Activated naive CD8-positive, alpha-beta T cell treated with anti-CD3 and anti-CD28 coated beads, Interleukin-2, amount 10 ng/mL, durations not matched to agents 7 days and 5 days (primary cell): ENCODE measurements at places on chromosomes 11 and 22. TPM values are rescaled to one million over a fixed set of nuclear protein-coding genes. Genes with fewer than 3 reads are reported as not detected.

CASP4 gene
- 111 TPM for total RNA-seq

APOL4 gene
- 5.7 TPM for total RNA-seq

DNA sequence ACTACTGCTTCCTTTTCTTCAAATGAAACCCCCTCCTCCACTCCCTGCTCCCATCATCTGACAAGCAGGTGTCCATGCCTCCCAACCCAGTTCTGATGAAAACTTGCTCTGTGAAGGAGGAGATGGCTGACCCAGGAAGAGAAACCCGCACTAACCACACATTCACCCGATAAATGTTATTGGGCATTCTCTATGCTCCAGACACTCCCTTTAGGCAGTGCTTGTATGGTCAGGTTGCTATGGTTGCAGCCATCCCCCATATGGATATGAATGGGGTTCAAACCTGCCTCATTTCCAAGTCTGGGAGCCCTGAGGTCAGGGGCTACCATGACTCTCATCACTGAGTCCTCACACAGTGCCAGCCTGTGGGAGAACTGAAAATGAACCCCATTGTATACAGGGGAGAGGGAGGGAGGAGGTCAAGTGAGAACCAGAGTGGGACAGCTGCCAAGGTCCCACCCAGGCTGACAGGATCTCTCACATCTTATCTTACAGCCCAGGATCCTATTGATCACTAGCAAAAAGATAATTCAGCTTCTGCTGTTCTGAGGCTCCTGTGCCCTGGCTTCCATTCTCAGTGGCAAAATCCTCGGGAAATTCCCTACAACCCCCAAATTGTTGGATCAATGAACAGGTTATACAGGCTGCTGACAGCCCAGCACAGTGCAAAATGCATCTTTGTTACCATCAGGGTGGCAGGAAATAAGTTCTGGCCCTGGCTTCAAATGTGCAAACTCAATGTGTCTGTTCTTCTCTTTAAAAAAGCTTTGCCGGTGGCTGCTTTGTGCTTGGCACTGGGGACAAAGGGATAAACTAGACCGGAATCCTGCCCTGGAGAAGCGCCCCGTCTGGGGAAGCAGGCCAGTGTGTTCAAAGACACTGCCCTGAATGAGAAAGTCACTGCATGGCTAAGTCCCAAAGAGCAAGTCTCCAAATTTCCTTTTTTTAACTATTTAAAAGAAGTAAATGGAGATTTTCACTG, 22.7 kb upstream of the ACER3 start:
- no peak overlapping the region for H3K4me3 ChIP-seq
- H3K27me3 ChIP-seq = peaks cover 42% of the 10 kb centered on the region
- DNase-seq = no peak
- no peak overlapping the region for H3K27ac ChIP-seq
- H3K4me1 ChIP-seq = no peaks in the 10 kb centered on the region

GRCh38 chr11:64241241-64241490, 271 bp downstream of the FKBP2 start:
- H3K27me3 ChIP-seq = no peaks in the 10 kb centered on the region
- peaks cover 24% of the 10 kb centered on the region for H3K4me1 ChIP-seq
- DNase-seq = peak; percentile 100
- H3K36me3 ChIP-seq = peaks cover 18% of the 10 kb centered on the region
- H3K4me3 ChIP-seq = peak overlapping the region; percentile 96

DNA sequence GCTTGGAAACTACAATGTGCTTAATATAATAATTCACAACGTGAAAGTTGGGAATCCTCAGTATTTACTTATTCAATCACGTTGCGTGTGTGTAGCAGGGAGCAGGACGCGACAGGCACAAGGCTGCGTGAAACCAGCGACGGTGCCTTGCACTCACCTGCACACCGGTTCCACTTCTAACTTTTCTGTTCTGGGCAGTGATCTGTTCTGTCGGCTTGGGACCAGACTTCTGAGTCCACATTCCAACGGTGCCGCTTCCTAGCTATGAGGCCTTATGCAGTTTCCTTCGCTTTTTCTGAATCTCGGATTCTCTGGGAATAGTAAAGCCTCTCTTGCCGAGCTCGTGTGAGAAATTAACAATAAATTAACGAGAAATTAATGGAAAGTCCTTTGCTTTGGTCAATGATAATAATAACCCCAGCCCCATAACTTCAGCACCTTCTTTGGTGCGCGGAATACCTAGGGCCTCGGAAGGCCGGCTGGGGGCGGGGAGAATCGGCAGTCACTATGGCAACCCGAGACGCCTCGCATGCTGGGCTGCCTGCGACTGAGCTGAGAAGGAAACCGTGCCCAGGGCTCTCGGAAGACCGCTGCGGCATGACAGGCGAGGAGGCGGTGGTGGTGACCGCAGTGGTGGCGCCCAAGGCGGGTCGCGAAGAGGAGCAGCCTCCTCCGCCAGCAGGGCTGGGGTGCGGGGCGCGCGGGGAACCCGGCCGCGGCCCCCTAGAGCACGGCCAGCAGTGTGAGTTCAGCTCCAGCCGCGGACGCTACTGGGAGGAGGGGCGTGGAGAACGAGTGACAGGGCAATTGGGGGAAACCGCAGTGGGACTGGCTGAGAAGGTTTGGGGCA, at the start of gene C11orf97:
C11orf97 (plus strand) TSS at position 530 of the 850 bp plus-strand sequence; CDS start at position 598, 68 bp downstream.
- peak within 1 kb of the TSS; percentile 73 for H3K4me3 ChIP-seq
- peak; percentile 67 for DNase-seq
- no peak within 1 kb of the TSS for H3K27ac ChIP-seq

DNA sequence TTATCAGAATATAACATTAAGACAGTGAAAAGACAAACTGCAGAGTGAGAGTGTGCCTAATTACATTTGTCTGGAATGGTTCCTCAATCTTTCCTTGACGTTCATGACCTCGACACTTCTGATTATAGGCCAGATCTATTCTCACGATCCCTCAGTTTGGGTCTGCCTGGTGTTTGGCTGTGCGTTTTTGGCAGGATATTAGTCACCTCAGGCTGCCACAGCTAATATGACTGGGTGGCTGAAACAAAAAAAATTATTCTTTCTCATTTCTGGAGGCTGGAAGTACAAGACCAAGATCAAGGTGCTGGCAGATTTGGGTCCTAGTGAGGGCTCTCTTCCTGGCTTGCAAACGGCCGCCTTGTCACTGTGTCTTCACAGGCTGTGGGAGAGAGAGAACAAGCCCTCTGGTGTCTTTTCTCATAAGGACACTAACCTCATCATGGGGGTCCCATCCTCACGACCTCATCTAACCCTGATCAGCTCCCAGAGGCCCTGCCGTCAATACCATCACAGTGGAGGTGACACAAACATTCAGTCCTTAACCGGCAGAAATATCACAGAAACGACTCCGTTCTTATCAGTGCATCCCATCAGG, 23.2 kb downstream of the IFITM10 start:
- H3K27ac ChIP-seq = no peak overlapping the region
- peaks cover 23% of the 10 kb centered on the region for H3K27me3 ChIP-seq
- H3K4me3 ChIP-seq = no peak overlapping the region
- peaks cover 50% of the 10 kb centered on the region for H3K4me1 ChIP-seq
- DNase-seq = no peak

DNA sequence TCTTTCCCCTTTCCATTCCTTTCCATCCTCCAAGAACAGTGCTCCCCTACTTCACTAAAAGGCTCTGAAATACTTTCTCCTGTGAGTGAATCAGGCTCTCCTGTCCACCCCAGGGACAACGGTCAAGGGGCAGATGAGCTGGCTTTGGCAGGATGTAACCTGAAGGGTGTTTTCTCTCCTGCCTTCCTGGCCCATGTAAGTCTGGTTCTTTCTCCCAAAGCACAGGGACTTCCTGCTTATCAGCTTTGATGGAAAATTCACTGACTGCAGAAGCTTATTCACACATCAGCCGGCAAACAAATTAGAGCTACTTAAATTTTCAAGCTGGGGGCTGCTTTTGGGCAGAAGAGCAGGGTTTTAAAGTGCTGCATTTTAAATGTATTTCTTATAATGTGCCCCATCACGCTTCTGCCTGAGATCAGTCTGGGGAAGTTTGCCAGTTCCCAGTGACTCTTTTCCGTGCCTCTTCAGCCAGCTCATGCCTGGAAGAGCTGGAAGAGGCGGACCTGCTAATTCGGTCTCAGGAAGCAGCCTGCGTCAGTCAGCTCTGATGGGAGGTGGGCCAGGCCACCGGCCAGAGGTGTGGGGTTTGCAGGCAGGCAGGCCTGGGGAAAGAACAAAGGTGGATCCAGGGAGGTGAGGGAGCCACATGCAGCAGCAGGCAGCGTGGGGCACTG, 140.4 kb upstream of the TBCEL start:
- no peak overlapping the region for H3K27ac ChIP-seq
- no peaks in the 10 kb centered on the region for H3K4me1 ChIP-seq
- H3K27me3 ChIP-seq = peaks cover 8% of the 10 kb centered on the region

GRCh38 chr11:6251120-6251733, 8.4 kb upstream of the CCKBR start:
- DNase-seq = peak; percentile 52
- H3K27me3 ChIP-seq = peaks cover 9% of the 10 kb centered on the region
- H3K4me3 ChIP-seq = no peak overlapping the region
- H3K4me1 ChIP-seq = no peaks in the 10 kb centered on the region

DNA sequence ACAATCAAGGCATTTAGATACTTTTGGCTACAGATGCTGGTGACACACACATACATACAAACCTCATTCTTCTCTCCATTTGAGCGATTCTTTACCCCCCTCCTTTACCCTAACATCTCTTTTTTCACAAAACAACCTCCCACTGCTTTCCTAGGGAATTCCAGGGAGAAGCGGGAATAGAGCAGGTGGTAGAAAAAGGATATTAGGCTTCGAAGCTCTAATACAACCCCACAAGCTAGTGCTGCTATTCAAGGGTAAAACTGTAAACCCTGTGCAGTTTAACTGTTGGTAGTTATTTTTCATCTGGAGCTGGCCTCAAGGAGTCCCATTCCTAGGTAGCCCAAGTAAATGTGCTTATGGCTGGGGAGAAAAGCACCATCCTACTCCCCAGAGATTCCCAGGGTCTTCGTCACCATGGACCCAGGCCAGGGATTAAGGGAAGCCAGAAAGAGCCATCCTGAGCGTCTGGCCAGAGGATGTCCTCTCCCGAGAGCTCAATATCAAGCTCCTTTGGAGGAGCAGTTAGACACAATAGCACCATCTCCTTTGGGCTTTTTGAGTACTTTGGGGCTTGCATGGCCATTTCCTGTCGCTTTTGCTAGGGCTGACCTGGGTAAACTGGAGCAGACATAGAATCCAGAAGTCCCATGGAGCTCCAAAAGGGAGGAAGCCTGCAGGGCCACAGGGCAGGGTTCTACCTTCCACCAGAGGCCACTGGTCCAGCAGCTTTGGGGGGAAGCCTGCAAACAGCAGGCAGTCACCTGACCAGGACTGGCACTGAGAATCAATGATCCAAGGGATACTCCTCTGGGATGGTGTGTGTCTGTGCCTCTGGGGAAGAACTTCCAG, 3.1 kb downstream of the MAML2 start:
- peaks cover 46% of the 10 kb centered on the region for H3K4me1 ChIP-seq
- DNase-seq = peak; percentile 42
- peaks cover 13% of the 10 kb centered on the region for H3K36me3 ChIP-seq
- no peaks in the 10 kb centered on the region for H3K27me3 ChIP-seq
- peak overlapping the region; percentile 96 for H3K4me3 ChIP-seq

- no peaks in the 10 kb centered on the region for H3K27me3 ChIP-seq
- peaks cover 28% of the 10 kb centered on the region for H3K36me3 ChIP-seq
- H3K27ac ChIP-seq = peak overlapping the region; percentile 12
- peaks cover 25% of the 10 kb centered on the region for H3K4me1 ChIP-seq
- no peak overlapping the region for H3K4me3 ChIP-seq
Observed at GRCh38 chr11:96123301-96123700, 199.4 kb upstream of the MTMR2 start.

- no peak for DNase-seq
- no peaks in the 10 kb centered on the region for H3K27me3 ChIP-seq
- H3K36me3 ChIP-seq = peaks cover 3% of the 10 kb centered on the region
- peaks cover 22% of the 10 kb centered on the region for H3K4me1 ChIP-seq
Observed at GRCh38 chr11:16899708-16900303, 114.4 kb downstream of the PLEKHA7 start.

- DNase-seq = no peak
- no peak overlapping the region for H3K27ac ChIP-seq
- H3K4me3 ChIP-seq = no peak overlapping the region
- peaks cover 24% of the 10 kb centered on the region for H3K27me3 ChIP-seq
- no peaks in the 10 kb centered on the region for H3K36me3 ChIP-seq
Observed at GRCh38 chr11:34806875-34807274, 109.3 kb downstream of the APIP start.

DNA sequence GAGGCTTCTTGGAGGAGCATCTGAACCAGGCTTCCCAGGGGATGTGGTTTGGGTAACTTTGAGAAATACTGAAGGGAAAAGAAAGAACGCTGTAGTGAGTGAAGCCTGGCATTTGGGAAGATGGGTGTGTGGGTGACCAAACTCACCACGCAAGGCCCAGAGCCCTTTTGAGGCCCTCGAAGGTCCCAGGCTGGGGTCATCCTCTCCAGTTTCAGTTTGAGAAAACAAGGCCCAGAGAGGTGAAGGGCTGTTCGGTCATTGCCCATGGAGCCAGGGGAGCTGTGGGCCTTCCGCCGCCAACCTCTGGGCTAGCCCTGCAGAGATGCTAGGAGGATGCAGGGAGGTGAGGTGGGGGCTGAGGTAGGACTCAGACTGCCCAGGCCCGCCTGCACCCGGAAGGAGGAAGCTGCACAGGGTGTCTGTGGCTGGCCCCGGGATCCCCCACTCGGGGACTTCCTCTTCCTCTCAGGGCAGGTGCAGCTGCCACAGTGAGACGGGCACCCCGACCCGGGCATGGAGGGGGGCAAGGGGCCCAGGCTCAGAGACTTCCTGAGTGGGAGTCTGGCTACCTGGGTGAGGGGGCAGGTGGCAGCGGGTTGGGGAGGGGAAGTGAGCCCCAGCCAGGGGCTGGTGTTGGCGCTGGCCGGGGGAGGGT, at the start of gene CCDC88B:
CCDC88B (plus strand) TSS at position 451 of the 655 bp plus-strand sequence; CDS start at position 514, 63 bp downstream.
- DNase-seq = peak; percentile 85
- H3K4me1 ChIP-seq = peaks cover 35% of the 10 kb centered on the region
- H3K4me3 ChIP-seq = peak within 1 kb of the TSS; percentile 94
- H3K27me3 ChIP-seq = no peaks in the 10 kb centered on the region
- peak within 1 kb of the TSS; percentile 97 for H3K27ac ChIP-seq
- peaks cover 10% of the 10 kb centered on the region for H3K36me3 ChIP-seq
